Cortex of kidney (tissue), 1 donor: ENCODE measurements at places on chromosomes 2 and 18.

GRCh38 chr2:8606226-8606625 lies 75.6 kb upstream of the ID2 start:
- no peak for DNase-seq

DNA sequence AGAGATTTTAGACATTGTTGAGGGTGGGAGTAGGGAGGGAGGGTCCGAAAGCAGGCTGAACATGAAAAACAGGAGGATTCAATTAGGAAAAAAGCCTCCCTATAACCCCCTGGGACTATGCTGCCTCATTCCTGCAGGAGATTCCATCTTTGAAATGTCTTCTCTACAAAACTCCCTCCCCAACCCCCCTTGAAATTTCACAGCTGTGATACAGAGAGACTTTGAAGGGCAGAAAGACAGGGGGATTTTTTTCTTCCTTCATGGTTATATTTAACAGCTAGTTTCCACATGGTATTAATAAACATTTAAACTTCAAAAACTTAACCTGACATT lies 57.6 kb downstream of the TRIB2 start:
- no peak for DNase-seq

DNA sequence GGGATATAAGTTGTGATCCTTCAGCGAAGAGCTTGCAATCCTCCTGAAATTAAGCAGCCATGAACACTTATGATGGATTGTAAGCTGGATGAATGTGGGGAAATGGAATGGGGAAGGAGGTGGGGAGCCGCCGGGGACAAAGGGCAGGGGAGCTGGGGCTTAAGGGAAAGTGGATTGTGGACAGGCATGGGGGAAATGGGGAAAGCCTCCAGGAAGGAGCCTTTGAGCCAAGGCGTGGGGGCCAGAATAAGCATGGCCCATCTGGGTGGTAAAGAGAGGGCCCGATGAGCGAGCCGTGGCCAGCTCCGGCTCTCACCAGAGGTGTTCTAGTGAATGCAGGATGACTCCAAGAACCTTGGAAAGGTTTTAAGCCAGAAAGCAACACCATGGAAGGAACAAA lies 124.0 kb downstream of the SMAD7 start:
- no peak for DNase-seq

GRCh38 chr2:144332356-144333142 lies 187.4 kb downstream of the ZEB2 start:
- DNase-seq: no peak

GRCh38 chr2:173978447-173978846 lies 13.3 kb upstream of the SP3 start:
- DNase-seq: no peak

GRCh38 chr2:102704531-102704930 lies 57.3 kb upstream of the TMEM182 start:
- DNase-seq: no peak
